Ammon's horn (tissue), 1 donor: ENCODE measurements at places on chromosomes 4 and X.
A peak's percentile ranks its signal among the peaks of the same experiment; 100 is the strongest.

- no peak for DNase-seq
Measured at GRCh38 chrX:96002431-96002830, 682.2 kb upstream of the DIAPH2 start.

DNA sequence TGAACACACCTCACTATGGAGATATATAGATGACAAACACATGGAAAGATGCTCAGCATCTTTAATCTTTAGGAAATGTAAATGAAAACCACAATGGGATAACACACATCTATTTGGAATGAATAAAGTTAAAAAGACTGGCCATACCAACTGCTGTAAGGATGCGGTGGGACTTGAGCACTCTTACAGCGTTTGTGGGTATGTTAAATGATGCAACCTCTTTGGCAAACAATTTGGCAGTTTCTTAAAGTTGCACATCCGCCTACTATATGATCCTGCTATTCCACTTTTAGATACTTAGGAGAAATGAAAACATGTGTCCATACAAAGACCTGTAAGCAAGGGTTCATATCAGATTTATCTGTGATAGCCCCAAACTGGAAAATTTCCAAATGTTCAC, 50.7 kb downstream of the MRPL1 start:
- no peak for DNase-seq

DNA sequence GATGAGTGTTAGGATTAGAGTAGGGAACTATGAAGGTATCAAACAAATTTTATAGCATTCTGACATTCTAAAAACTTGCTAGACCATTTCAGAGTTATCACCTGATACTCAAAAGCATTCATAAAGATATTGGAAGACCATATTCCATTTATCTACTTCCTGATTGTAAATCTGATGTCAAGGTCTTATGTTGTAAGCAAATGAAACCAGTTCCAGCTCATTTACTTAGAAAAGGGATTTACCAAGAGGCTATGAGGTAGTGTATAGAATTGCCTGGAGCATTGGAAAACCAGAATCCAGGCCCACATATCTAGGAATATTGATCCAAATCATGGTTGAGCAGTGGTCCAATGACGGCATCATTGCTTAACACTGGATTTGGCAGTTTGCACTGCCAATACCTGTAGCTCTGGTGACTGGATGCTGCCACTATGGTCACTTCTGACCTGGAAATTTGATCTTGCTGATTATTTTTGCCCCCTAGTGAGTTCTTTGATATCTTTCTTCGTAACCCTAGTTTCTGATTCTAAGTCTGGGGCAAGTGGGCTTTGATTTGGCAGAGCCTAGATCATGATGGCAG, 25.4 kb downstream of the ARFIP1 start:
- no peak for DNase-seq

DNA sequence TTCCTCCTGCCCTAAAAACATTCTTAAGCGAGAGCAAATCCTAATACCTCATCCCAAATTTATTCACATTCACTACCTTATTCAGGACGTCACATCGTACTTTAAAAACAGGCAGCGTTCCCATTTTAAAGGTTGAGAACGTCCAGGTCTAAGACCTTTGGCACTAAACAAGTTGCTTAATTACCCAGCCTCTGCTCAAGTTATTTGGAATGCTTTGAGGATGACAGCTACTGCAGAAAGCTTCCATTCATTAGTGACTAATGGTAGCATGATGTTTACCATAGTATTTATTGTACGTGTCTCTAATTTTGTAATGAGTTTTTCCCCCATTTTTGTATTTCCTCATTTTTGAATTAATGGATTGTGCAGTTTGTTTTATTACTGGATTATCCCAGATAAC, 1.5 kb downstream of the USP38 start:
- no peak for DNase-seq

DNA sequence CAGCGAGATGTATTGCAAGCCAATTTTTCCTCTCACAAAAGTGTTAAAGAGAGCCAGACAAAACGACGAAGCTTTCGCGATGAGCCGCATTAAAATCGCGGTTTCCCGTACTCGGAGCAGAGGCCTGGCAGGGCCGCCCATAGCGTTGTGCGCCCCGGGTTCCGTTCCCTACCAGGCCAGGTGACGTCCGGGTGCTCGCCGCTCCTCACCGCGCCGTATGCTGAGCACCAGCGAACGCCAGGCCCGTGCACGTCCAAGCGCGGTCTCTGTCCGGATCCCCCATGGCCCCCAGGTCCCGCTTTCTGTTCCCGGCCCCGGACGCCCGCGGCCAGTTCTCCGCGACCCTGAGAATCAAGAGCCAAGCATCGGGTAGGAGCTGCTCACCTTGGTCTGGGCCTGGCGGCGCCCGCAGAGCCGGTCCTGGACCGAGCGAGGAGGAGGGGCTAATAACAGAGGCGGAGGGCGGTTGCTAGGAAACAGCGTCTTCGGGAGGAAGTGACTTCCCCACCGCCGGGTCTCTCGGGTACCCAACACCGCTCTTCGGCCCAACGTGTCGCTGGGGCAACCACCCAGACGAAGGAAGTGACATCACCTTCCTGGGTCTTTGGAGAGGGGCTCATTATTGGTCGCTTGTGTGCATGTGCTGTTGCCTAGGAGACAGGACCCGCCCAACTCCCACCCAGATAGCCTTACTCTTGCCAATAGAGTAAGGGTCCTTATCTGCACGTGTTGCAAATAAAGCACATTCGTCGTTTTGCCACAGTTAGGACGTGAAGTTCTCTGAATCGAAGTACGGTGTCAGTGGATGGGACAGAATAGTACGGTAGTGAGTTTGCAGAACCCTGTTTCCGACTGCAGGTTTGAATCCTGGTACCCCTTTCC, at the start of gene MAP9:
Gene MAP9, minus strand, starts transcription at position 579 of the 882 bp plus-strand sequence. CDS start 1,115 bp downstream, outside the sequence.
- peak; percentile 98 for DNase-seq

DNA sequence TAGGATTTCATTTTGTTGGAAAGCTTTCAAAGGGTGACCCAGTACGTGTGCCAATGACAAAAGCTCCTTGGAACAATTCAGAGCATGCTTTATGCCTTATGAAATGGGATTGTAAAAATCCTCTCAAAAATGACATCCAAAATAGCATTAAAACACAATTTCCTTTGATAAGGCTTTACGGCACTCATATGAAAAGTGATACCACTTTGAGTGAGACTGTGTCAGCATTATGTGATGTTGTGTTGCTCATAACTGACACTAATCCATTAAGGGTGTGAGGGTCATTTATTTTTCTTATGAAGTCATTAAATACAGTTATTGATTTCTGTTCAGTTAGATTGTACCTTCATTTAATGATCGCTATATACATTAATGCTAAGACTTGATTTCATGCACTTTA, 250.2 kb downstream of the TENM3 start:
- no peak for DNase-seq

- no peak for DNase-seq
Measured at GRCh38 chr4:2689825-2690700, 66.1 kb downstream of the TNIP2 start.

DNA sequence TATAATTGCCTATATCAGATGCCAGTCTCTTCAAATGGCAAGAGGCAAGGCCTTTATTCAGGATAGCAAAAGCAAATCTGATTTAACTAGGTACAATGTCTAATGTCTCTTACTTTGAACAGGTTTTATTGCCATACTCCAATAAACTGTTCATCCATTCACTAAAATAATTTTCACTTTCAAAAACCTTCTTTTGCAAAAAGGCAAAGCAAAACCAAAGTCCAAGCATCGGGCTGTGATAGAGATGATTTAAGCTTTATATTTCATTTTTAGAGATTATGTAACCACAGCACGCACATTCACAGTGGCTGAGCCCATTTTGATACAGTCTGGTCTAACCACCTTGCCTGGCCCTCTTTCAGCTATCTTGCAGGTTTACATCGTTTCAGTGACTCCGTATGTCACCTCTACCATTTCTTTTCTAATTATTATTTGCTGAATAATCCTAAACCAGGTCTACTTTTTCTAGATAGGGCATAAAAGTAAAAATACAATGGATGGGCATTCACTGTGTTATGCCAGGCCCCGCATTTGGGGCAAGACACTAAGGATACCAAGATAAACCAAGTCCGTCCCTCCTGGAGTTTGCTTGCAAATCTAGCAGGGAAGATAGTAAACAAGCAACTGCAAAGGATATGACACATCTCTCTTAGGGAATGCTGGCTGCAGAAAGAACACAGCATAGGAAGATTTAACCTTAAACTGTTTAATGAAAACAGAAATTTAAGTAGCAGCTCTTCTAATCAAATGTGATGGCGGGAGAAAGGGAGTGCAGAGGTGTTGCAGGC, 1.8 kb downstream of the CASP3 start:
- DNase-seq, result no peak

- DNase-seq, result no peak
Measured at GRCh38 chrX:132040066-132040465, 17.0 kb downstream of the STK26 start.

DNA sequence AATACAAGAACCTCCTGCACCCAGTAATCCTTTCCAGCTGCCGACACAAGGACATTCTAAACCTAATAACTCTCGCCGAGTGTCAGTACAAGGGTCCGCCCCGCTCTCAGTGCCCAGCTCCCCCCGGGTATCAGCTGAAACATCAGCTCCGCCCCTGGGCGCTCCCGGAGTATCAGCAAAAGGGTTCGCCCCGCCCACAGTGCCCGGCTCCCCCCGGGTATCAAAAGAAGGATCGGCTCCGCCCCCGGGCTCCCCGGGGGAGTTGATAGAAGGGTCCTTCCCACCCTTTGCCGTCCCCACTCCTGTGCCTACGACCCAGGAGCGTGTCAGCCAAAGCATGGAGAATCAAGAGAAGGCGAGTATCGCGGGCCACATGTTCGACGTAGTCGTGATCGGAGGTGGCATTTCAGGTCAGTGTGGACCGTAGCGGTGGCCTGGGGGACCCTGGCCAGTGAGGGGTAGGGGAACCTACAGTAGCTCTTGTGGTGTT, at the start of gene MAOA:
Gene MAOA, plus strand, starts transcription at position 295 of the 490 bp plus-strand sequence. Its CDS starts 43 bp downstream, at position 338.
- DNase-seq, result peak; percentile 76

DNA sequence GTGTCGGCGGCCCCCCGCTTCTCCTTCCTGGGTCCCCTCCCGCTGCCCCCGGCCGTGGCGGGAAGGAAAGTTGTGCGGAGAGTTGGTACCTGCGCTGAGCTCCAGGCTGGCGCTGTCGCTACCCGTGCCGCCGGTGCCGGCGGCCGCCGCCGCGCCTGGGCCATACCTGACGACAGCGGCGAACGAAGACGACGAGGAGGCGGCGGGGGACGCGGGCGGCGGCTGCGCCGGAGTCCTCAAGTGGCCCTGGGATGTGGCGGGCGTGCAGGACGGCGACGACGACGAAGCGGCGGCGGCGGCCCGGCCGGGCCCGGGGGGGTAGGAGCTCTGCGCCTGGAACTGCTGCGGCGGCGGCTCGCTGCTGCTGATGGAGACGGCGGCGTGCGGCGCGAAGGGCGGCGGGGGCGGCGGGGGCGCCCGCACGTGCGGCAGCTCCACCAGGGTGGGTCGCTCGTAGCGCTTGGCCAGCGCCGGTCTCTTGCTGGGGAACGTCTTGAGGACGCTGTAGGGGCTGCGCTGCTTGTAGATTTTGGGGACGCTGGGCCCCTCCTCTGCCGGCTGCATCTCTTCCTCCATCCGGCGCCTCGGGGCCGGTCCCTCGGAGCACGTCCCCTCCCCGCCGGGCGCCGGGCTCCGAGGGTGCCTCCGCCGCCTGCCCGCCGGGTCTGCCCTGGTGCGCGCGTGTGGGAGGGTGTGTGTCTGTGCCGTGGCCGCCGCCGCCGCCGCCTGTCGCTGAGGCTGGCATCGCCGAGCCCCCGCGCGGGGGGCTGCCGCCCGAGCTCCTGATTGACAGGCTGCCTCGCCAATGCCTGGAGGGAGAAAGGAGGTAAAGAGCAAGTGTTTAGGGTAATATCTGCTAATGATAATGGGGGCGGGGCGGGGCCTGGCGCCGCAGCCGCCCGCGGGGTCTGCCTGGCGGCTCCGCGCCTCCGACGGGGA, 618 bp downstream of the BEND4 start:
- DNase-seq, result peak; percentile 24

DNA sequence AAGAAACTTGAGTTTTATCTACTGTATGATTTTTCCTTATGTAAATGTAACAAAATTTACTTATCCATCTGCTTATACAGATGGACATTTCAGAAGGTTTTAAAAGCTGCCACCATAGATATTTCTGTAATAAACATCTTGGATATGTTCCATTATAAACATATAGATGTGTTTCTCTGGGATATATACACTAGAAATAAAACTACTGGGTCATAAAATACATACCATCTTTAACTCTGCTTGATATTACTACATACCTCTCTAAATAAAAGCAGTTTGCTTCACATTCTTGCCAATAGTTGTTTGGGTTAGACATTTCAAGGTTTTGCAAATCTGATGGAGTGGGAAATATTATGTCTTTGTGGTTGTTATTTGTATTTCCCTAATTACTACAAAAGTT, 220.6 kb downstream of the FBXO8 start:
- DNase-seq, result no peak

DNA sequence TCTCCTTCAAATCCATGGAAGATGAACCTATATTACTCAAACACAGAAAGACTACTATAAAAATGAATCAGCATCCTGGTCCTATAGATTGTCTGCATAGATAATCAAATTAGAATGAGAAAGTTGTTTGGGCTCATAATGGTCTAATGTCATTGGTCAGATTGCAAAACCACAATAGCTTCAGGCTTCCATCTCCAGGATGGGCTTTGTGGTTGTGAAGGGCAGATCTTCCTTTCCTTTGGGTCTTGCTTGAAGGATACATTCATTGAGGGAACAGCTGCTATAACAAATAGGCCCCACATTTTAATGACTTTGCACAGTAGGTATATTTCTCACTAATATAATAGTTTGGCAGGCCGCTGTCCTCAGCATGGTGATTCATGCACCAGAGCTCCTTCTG, 94.3 kb downstream of the REPS2 start:
- DNase-seq, result no peak
